HS-5 (cell line): ENCODE measurements at places on chromosomes 6 and 20.

GRCh38 chr6:21593927-21594415, 420 bp downstream of the SOX4 start:
- DNase-seq = no peak

- no peak for DNase-seq
These were observed 102.8 kb downstream of the MOXD1 start for GRCh38 chr6:132298344-132298949.

DNA sequence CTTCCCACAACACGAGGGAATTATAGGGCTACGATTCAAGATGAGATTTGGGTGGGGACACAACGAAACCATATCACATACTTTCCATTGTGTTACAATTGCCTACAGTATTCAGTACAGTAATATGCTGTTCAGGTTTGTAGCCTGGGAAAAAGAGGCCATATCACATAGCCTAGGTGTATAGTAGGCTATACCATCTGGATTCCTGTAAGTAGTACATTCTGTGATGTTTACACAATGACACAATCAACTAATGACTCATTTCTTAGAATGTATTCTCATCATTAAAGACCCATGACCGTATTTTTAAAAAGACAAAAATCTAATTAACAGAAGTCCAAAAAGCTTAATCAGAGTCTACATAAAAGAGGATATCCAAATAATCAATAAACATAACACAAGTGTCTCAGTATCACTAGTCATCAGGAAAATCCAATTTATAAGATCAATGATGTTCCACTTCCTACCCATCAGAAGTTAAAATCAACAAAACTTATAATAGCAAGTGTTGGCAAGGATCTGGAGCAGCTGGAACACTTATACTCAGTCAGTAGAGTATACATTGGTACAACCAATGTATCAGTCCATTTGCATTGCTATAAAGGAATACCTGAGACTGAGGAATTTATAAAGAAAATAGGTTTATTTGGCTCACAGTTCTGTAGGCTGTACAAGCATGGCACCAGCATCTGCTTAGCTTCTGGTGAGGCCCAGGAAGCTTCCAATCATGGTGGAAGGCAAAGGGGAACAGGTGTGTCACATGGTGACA, 215.9 kb downstream of the CLVS2 start:
- DNase-seq = no peak

DNA sequence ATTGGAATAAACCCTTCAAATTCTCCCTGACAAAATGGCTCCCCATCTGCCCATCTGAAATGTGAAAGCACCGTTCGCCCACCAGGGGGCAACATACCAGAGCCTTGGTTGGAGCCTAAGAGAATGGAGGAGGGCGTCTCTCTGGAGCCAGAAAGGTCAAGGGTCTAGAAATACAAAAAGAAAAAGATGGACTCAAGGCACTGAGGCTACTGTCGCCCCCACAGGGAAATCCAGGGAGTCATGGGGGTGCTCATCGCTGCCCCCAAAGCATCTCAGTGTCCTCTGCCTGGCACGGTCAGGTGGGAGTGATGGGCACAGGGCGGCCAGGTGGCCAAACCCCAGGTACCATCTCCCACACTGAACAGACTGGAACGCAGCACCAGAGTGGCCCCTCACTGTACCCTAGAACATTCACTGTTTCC, 136.3 kb downstream of the ZMYND8 start:
- DNase-seq = no peak

DNA sequence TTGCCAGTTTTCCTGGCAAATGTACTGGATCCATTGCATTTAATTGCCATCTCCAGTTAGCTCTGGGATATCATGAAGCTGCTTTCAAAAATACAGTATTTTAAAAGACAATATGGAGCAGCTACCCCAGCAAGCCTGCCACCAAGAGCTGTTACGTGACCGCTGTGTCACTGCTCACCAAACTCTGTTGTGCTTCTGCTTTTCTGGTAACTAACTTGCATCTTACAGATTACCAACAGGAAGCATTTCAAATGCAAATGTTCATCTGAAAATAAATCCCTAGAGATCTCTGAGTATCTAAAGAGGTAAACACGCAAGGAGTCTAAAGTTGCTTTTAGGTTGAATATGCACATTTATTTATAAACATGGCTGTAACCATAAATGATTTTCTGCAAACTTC, 1008.3 kb downstream of the KIF16B start:
- DNase-seq = no peak

GRCh38 chr20:48066246-48066645, 281.0 kb upstream of the SULF2 start:
- peak; percentile 93 for DNase-seq

- no peak for DNase-seq
These were observed 32.0 kb downstream of the QKI start for GRCh38 chr6:163446549-163446948.

GRCh38 chr20:1005452-1006027, 3.4 kb upstream of the RSPO4 start:
- DNase-seq = peak; percentile 3

DNA sequence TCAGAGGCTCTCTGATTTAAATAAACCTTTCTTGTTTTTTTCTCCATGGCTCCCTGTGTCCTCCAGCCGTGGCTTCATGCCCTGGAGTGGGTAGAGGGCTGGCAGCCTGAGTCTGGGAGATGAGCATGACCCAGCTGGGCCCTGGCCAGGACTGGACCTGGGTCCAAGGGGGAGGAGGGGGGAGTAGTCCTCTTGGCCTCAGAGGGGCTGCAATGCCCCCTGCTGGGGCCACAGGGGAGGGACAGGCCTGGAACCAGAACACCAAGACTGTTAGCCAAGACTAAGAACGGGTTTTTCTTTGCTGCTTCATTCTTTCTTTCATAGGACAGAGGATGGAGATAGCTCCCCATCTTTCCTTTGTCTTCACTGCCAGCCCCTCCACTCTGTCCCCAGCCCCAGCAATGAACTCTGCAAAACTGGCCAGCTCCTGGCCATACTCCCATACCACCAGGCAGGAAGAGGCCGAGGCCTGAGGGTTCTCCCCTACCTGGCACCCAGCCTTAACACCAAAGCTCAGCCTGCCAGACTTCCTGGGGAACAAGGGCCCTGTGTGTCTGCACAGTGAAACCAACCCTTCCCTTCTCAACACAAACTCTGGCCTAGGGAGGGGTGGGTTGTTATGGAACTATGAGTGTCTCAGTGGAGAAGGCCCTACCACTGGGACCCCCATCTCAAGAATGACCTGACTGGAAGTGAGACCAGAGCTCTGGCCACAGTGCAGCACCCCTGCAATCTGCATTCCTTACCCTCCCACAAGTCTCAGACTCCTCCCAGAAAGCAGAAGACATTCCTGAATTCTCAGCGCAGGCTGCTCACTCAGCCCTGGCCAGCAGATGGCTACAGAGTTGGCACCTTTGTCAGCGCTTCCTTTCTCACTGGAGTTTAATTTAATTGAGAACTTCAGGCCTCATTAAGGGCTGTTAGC, 11.0 kb downstream of the SLC29A1 start:
- DNase-seq = no peak

GRCh38 chr6:104714796-104715195, 144.9 kb downstream of the HACE1 start:
- no peak for DNase-seq

DNA sequence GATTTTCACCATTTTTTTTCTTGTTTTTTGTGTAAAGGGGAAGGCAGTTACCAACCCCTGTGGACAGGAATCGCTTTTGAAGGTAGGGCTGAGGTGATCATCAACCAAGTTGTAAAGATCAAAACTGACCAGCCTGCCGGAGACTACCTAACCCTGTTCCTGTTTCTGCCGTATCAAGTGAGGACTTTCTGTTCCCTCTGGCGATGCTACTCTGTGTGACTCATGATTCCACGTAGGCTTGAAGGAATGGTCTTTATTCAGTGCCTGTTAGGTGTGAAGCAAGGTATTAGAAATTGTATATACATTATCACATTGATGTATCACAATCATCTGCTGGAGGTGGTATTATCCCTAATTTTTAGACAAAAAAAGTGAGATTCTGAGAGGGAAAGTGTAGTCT, 161.3 kb downstream of the SOX4 start:
- DNase-seq = no peak

- DNase-seq = no peak
These were observed 122.8 kb upstream of the CDH4 start for GRCh38 chr20:61129311-61129710.

- no peak for DNase-seq
These were observed 11.0 kb downstream of the TTBK1 start for GRCh38 chr6:43254138-43254817.

GRCh38 chr6:148671085-148671484, 75.7 kb upstream of the UST start:
- no peak for DNase-seq

GRCh38 chr6:66628917-66629316, 921.9 kb upstream of the EYS start:
- DNase-seq = peak; percentile 9

- no peak for DNase-seq
These were observed 28.6 kb upstream of the GTSF1L start for GRCh38 chr20:43755390-43755789.

DNA sequence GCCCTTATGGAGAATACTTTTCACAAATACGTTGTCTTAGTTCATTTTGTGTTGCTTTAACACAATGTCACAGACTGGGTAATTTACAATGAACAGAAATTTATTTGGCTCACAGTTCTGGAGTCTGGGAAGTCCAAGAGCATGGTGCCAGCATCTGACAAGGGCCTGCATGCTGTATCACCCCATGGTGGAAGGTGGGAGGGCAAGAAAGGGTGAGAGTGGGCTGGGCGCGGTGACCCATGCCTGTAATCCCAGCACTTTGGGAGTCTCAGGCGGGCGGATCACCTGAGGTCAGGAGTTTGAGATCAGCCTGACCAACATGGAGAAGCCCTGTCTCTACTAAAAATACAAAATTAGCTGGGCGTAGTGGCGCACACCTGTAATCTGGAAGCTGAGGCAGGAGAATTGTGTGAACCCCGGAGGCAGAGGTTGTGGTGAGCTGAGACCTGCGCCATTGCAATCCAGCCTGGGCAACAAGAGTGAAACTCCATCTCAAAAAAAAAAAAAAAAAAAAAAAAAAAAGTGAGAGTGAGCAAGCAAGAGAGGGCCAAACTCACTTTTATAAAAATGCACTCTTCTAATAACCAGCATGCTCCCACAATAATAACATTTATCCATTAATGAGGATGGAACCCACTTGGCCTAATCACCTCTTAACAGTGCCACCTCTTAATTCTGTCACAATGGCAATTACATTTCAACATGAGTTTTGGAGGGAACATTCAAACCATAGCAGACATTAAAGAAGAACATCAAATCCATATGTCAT, 36.1 kb downstream of the NCOA7 start:
- no peak for DNase-seq

DNA sequence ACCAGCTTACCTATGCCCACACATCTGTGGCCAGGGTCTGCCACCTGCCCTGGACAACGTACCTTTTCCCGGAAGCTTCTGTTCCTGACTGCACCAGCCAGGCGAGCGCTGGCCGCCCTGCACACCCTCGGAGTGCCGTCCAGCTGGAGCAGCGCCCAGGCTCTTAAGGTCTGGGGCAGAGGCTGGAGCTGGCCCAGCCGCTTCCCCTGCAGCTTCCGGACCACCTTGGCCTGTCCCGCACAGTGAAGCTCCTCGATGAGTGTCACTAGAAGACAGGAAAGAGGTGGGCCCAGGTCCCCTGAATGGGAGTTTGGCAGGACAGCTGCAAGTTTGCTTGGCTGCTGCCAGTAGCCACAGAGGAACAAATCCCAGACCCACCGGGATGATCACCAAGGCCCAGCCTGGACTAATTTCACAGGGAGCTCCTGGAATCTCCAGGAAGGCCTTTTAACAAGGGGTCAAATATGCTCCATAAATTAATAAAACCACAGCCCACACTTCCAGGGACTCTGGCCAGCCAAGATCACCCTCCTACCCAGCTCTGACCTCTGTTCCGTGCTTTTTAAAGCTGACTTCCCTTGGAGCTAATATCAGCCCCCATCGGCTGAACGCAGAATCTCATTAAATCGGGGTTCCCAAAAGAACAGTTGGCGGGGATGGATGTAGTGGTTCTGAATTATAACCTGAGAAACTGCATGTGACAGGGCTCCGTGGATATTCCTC, 82.3 kb downstream of the PTPN1 start:
- DNase-seq = no peak

- no peak for DNase-seq
These were observed 55.3 kb downstream of the FAM50B start for GRCh38 chr6:3904518-3904917.

GRCh38 chr6:30508890-30509736, 19.8 kb downstream of the HLA-E start:
- no peak for DNase-seq

- no peak for DNase-seq
These were observed 881 bp downstream of the SFT2D1 start for GRCh38 chr6:166341464-166341863.

- no peak for DNase-seq
These were observed 106.4 kb upstream of the SSTR4 start for GRCh38 chr20:22928679-22929078.

- DNase-seq = no peak
These were observed 34.1 kb upstream of the HMGA1 start for GRCh38 chr6:34202329-34203201.

DNA sequence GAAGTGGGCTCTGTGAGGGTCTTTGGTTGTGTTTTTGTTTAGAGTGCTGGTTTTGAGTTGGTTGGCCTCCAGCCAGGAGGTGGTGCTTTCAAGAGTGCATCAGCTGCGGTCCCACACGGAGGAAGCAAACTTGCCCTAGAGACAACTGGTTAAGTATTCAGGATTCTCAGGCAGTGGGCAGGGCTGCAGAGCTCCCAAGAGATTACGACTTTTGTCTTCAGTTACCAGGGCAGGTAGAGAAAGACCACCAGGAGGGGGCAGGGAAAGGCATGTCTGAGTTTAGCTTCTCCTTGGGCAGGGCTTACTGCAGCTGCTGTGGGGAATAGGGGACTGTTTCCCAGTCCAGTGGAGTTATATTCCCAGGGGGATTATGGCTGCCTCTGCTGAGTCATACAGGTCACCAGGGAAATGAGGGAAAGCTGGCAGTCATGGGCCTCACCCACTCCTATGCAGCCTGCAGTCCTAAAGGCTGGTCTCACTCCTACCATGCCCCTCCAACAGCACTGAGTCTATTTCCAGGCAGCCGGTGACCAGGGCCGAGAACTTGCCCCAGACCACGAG, 64.3 kb downstream of the TTI1 start:
- DNase-seq = no peak

GRCh38 chr6:113480616-113481015, 376.5 kb upstream of the MARCKS start:
- DNase-seq = no peak
